ENCODE measurements at places on chromosomes 11 and 22.
A peak's percentile ranks its signal among the peaks of the same experiment; 100 is the strongest.

DNA sequence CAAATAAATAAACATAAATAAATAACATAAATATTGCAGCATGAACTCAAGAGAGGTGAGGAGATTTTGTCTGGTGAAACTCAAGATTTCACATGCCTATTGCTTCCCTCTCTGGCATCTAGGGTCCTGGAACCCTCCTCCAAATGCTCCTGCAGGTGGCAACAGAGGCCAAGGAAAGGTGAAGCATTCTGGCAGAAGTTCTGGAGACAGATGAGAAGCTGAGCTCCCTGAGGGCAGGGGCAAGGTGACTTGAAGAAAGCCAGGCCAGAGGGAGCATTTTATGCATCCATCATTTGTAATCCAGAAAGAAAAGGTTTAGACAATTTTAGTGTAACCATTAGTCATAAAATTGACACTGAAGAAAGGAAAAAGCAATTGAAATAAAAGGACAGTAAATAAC is 64.9 kb downstream of the ENDOD1 start:
- DNase-seq: peak; percentile 67

DNA sequence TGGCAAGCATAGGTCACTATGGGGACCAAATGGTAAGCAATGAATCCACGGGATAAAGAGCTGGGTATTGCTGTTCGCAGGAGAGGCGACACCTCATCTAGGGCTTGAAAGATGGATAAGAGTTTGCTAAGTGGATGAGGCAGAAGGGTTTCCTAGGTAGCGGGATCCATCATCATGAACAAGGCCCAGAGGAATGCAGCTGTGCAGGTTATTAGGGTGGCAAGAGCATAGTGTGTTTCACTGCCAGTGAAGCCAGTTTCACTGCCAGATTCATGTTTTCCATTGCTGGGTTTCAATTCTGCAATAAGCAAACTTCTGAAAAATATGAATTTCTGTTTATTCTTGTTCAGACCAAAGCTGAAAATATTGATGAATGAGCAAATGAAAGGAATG is 27.2 kb downstream of the WEE1 start:
- no peak for DNase-seq

DNA sequence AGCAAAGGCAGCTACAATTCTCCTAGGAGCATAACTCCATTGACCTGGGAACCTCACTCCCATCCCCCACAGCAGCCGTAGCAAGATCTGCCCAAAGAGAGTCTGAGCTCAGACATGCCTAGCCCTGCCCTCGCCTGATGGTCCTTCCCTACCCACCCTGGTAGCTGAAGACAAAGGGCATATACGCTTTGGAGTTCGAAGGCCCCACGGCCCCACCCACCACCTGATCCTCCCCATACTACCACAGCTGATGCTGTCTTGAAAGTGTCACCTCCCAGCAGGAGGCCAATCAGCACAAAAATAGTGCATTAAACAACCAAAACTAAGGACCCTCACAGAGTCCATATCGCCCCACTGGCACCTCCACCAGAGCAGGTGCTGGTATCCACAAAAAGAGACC is 22.6 kb upstream of the GNAZ start:
- DNase-seq: no peak

- no peak for DNase-seq
These were observed 40.0 kb upstream of the SORL1 start for GRCh38 chr11:121412000-121412587.

- DNase-seq: no peak
These were observed 13.2 kb downstream of the FZD4 start for GRCh38 chr11:86941871-86942599.
